Neural progenitor cell (in vitro differentiated cells): ENCODE measurements at places on chromosomes 4 and X. TPM values are rescaled to one million over a fixed set of nuclear protein-coding genes. Genes with fewer than 3 reads are reported as not detected.

Gene FRAS1
- 21.1 and 21.3 TPM in 2 replicates for total RNA-seq

- peaks cover 3% of the 10 kb centered on the region for H3K4me1 ChIP-seq
- H3K27ac ChIP-seq: no peak overlapping the region
- H3K27me3 ChIP-seq: no peaks in the 10 kb centered on the region
- H3K36me3 ChIP-seq: no peaks in the 10 kb centered on the region
- no peak overlapping the region for H3K4me3 ChIP-seq
These were observed 438.3 kb downstream of the CENPC start for GRCh38 chr4:67106861-67107460.

- H3K27ac ChIP-seq: no peak overlapping the region
- no peaks in the 10 kb centered on the region for H3K36me3 ChIP-seq
- DNase-seq: no peak
- H3K4me1 ChIP-seq: no peaks in the 10 kb centered on the region
- H3K4me3 ChIP-seq: no peak overlapping the region
These were observed 169.9 kb upstream of the HS3ST1 start for GRCh38 chr4:11598591-11598990.

Gene TRO
- total RNA-seq: 106 and 120 TPM in 2 replicates

Gene SPINK2
- total RNA-seq: 2.3 TPM in 1 of 2 replicates, not detected in the other

Gene MAP3K15
- 1.1 and 2.0 TPM in 2 replicates for total RNA-seq

Gene PDE5A
- 20.4 and 32.4 TPM in 2 replicates for total RNA-seq

Gene SLC4A4
- 0.06 TPM in 1 of 2 replicates, not detected in the other for total RNA-seq

DNA sequence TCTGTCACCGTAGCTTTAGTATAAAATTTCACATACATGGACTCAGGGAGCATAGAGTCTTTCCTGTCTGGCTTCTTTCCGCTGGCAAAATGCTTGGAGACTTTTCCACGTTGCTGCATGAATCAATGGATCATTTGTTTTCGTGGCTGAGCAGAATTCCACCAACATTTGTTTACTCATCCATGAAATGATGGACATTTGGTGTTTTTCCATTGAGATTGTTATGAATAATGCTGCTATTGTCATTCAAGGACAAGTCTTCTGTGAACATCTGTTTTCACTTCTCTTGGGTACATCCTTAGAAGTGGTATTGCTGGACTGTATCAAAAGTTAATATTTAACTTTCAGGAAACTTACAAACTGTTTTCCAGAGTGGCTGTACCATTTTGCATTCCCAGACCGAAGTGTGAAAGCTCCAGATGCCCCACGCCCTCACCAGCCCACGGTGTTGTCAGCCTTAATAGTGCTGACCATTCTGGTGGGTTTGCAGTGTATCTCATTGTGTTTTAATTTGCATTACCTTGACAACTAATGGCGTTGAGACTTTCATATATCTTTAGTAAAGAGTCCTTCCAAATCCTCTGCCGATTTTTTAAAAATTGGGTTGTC lies 5.8 kb upstream of the TMEM271 start:
- H3K4me1 ChIP-seq: peaks cover 6% of the 10 kb centered on the region
- H3K27ac ChIP-seq: no peak overlapping the region
- no peaks in the 10 kb centered on the region for H3K36me3 ChIP-seq
- no peak overlapping the region for H3K4me3 ChIP-seq
- peaks cover 72% of the 10 kb centered on the region for H3K27me3 ChIP-seq

DNA sequence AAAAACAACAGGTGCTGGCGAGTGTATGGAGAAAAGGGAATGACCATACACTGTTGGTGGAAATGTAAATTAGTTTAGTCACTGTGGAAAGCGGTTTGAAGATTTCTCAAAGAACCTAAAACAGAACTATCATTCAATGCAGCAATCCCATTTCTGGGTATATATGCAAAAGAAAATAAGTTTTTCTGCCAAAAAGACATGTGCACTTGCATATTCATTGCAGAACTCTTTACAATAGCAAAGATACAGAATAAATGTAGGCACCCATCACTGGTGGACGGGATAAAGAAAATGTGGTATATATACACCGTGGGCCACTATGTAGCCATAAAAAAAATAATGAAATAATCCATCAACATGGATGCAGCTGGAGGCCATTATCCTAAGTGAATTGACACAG lies 105.1 kb upstream of the FSTL5 start:
- H3K4me1 ChIP-seq: no peaks in the 10 kb centered on the region
- no peaks in the 10 kb centered on the region for H3K27me3 ChIP-seq
- DNase-seq: no peak
- peaks cover 9% of the 10 kb centered on the region for H3K36me3 ChIP-seq

DNA sequence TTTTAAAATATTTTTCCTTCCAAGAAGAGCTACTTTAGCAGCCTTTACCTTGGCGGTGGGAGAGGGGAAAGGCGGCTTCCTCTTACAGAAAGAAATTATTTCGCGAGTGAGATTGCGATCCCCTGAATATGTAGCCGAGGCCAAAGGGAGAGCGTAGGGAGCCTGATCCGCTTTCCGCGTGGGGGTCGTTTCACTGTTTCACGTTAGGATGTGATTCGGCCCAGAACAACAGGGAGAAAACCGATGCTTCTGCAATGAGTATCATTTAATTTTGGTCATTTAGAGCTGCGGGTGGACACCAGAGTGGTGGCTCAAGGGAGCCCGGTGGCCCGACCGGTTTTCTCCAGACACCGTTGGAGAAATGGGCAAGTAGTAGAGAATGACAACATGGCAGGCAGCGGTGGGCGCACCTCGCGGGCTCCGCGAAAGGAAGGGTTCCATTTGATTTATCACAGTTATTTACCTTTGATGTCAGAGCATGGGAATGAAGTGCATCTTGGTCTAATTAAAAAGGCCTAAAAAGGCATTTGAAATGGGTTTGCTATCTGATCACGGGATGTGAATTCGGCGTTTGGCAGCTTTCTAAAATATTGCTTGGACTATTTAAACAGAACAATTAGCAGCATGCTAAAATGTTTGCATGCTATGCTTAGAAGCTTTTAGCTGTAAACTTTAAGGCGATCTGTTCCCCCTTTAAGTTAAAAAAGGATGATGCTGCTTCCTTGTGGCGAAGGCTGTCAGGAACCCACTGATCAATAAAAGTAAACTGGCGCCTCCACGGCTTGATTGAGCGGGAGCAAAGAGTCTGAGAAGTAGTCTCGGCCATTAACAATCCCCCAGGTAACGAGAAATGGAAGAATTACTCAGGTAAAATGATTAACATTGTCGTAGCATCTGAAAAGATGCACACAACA lies 2.0 kb upstream of the PCDH19 start:
- no peaks in the 10 kb centered on the region for H3K4me1 ChIP-seq
- peak overlapping the region; percentile 56 for H3K4me3 ChIP-seq
- no peak for DNase-seq
- H3K27me3 ChIP-seq: peaks cover 56% of the 10 kb centered on the region

Gene GLRA2
- total RNA-seq: not detected in 2 replicates
